NCI-H1436 treated with DMSO at 0.1 percent for 48 hours (cell line): ENCODE measurements at places on chromosomes 11 and 22.

DNA sequence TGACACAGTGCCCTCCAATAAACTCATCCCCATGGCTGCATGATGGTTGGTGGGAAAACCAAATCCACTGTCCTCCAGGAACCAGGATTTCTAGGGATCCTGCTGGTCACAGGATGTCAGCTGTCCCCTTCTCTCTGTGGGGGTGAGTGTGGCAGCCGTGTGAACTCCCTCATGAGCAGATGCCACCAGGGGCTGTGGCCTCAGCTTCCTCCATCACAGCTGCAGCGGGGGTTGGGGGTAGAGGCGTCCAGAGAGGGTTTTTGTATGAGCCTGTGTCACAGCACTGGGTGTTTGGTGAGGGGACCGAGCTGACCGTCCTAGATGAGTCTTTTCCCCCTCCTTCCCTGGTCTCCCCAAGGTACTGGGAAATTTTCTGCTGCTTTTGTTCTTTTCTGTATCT lies 26.4 kb downstream of the IGLL5 start:
- no peak for DNase-seq

- no peak for DNase-seq
Measured at GRCh38 chr22:49236541-49237075, 591.1 kb downstream of the BRD1 start.

GRCh38 chr11:107565219-107565937 lies at the start of gene ALKBH8:
Gene ALKBH8 (minus strand): TSS chr11:107565735. CDS start chr11:107560893, 4,842 bp downstream.
- DNase-seq = no peak

DNA sequence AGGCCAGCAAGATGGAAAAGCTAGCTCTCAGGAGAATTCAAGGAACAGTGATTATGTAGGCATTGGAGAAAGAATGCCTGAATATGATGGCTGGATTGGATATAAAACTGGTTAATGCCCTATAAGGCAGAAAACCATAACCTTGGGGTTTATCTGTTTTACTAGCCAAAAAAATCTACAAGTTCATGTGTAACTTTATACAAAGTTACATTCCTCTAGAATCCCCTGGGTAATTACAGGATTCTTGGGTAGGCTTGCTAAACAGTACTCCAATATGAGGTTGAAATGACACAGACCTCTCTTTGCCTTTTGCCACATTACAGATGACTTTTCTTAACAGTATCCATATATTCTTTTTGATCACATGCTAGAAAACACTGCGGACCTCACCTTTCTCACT lies 26.0 kb downstream of the TSPAN18 start:
- no peak for DNase-seq

DNA sequence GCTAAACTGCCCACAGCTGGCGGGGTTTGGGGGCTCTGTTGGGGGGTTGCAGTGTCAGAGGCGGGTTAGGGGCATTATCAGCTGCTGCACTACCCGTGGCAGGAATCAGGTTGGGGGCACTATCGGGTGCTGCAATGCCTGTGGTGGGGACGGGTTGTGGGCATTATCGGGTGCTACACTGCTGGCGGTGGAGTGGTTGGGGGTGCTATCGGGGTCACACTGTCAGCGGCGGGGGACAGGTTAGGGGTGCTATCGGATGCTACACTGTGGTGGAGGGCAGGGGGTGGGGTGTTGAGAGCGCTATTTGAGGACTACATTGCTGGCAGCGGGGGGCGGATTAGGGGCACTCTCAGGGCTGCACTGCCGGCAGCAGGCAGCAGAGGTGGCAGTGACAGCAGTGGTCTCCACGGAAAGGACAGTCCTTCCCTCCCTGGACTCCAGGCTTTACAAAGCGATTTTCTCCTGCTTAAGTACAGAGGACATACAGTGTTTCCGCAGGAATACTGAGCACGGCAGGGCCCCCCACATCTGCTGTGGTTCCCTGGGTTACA lies 119.5 kb upstream of the VPREB1 start:
- DNase-seq = no peak
